Peyer's patch (tissue), 4 donors: ENCODE measurements at places on chromosomes 1 and 21. TPM values are rescaled to one million over a fixed set of nuclear protein-coding genes. Genes with fewer than 3 reads are reported as not detected.

The NHLH2 gene
- total RNA-seq = not detected

The TENT5C gene
- total RNA-seq = 13.5 TPM

The ITPKB gene
- total RNA-seq = 27.8 TPM

The IFI44 gene
- total RNA-seq = 10.1 TPM

The CLDN14 gene
- not detected for total RNA-seq

DNA sequence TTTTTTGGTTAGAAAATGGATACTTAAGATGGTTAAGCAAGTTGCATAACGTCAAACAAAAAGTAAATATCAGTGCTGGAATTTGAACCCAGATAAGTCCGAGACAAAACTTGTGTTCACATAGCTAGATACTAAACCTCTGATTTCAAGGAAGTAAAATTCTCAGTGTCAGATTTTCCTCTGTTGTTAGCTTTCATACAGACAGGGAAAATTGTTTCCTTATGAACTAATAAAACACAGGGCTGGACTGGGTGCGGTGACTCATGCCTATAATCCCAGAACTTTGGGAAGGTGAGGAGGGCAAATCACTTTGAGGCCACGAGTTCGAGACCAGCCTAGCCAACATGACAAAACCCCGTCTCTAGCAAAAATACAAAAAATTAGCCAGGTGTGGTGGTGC lies 51.3 kb downstream of the PCNX2 start:
- DNase-seq = no peak

GRCh38 chr1:89881415-89882058 lies 60.7 kb downstream of the LRRC8D start:
- DNase-seq = no peak

DNA sequence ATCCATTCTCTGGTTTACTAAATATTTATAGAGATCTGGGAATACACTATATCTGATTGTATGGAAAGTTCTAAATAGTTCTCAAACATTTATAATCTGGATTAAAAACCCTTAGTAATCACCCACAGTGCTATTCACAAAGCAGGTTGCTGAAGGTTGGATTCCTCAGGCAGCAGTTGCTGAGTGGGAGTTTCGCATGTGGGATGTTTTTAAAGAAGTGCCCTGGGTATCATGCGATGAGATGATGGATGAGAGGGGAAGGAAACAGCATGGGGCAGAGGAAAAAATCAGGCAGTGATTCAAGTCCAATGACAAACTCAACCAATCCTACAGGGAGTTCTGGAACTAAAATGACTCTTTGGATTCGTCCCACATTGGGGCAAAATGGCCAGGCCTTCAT lies 85.3 kb upstream of the GALNT2 start:
- DNase-seq = no peak

DNA sequence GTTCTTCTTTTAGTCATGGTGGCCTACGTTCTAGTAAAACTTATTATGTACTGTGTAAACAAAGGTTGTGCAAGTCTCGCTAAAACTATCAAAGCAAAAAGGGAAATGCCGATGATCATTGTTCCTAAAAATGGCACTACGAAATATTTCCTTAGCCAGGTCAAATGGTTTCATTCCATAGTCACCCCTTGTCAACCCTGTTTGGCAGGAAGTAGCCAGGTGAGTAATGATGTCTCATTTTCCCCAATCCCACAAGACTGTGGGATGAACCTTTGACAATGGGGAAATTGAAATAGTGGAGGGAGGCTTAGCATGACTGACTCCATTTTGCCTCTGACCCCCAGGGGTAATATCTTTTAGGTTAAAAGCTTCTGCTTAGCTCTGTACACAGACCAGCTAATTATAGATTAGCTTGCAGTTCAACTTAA lies 5.6 kb upstream of the REN start:
- DNase-seq = no peak

DNA sequence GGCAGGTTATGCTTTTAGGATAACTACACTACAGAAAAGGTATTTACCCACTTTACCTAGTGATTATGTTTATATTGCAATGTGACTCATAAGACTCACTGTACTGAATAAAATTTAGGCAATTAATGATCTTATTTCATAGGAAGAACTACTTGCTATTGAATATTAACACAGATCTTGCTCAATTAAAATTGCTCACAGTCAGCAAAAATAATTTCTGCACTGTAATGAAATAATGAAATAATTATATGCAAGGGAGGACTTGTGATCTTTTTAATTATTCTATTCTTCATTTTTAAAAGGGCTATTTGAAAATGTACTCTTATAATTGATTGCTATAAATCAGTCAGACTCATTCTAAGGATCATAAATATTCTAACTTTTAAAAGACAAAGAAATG lies 48.0 kb upstream of the FOXD3 start:
- no peak for DNase-seq

- no peak for DNase-seq
Measured at GRCh38 chr1:101566883-101567538, 330.2 kb downstream of the S1PR1 start.

DNA sequence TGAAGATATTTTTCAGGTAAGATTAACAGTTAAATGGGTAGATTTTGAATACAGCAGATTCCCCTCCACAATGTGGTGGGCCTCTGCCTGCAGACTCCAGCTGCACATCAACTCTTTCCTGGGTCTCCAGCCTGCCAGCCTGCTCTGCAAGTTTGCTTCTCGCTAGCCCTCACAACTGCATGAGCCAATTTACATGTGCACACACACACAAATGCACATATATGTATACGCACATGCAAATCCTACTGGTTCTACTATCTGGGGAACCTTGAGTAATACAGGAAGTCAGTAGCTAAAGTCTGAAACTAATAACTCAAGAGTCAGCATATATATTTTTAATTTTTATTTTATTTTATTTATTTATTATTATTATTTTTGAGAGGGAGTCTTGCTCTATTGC lies 34.8 kb upstream of the QSOX1 start:
- DNase-seq = no peak

GRCh38 chr1:53294567-53294966 lies 33.3 kb downstream of the LRP8 start:
- DNase-seq = no peak

GRCh38 chr1:154129391-154129970 lies 25.4 kb downstream of the NUP210L start:
- DNase-seq = no peak

- no peak for DNase-seq
Measured at GRCh38 chr1:10874351-10874750, 77.9 kb upstream of the CASZ1 start.

GRCh38 chr1:29521438-29521715 lies 285.1 kb downstream of the PTPRU start:
- no peak for DNase-seq

- no peak for DNase-seq
Measured at GRCh38 chr1:34975338-34975737, 9.8 kb downstream of the TMEM35B start.

DNA sequence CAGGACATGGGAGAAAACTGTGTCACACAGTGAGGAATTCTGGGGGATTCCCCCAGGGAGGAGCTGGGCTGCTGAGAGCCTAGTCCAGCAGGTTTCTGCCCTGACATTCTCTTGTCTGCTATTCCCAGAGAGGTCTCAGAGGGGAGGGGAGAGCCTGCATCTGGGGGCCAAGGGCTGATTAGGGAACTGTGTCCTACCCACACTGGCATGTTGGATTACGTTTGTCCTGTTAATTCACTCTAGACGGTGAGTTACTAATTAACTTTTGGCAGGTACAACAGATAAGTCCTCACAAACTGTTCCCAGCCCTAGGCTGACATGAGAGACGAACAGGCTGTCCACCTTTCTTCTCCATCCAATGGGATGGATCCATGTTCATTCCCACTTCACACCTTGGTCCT lies 2.6 kb upstream of the SH3BGRL3 start:
- DNase-seq = peak; percentile 60

GRCh38 chr1:94025383-94026340 lies 95.3 kb downstream of the ABCA4 start:
- no peak for DNase-seq

- no peak for DNase-seq
Measured at GRCh38 chr1:91120936-91121335, 99.1 kb upstream of the ZNF644 start.

DNA sequence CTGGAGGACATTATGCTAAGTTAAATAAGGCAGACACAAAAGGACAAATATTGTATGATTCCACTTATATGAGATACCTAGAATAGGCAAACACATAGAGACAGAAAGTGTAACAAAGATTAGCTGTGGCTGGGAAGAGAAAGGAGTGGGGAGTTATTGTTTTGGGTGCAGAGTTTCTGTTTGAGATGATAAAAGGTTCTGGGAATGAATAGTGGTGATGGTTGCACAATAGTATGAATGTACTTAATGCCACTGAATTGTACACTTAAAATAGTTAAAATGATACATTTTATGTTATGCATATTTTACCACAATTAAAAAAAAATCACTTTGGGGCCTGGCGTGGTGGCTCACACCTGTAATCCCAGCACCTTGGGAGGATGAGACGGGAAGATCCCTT lies 21.2 kb upstream of the ERO1B start:
- no peak for DNase-seq

- no peak for DNase-seq
Measured at GRCh38 chr1:172136925-172137324, 283.6 kb upstream of the C1orf105 start.

DNA sequence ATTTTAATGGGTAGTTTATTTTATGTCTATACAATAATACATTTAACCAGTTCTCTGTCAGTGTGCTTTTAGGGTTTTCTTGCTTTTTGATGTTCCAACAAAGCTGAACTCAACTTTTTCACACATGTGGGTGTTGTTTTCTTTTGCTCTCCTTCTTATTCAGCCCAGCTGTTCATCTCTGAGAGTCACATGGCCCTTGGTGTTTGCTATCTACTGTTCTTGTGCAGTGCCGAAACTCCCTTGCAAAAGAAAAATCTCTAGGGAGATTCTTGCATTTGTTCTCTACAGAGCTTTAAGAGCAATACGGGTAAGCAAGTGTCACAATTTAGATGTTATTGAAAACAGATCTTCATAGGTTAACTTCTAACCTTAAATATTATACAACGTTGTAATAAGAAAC lies 281.1 kb upstream of the CXADR start:
- no peak for DNase-seq

- no peak for DNase-seq
Measured at GRCh38 chr1:224565186-224565585, 50.9 kb upstream of the CNIH3 start.

DNA sequence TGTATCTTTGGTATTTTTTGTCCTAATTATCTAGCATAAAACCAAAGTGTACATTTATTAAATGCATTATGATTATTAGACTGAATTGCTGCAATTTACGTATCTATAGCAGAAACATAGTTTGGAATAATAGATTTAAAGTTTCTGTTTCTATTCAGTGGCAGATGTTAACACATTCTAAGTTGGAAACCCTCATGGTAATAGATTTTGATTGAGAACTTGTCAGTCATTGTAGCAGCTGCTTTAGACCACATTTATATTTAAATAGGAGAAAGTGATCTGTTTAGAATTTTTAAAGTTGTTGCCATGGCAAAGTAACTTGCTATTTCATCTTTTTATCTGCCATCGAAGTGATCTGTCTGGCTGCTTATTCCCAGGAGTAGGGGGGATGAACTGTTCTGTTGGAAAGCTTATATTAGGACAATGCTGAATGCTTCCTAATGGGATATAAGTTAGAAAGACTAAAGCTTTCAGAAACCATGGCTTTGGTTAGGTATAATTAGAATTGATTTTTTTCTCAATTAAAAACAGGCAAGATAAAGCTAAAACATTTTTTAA lies 61.6 kb downstream of the HS2ST1 start:
- DNase-seq = no peak

DNA sequence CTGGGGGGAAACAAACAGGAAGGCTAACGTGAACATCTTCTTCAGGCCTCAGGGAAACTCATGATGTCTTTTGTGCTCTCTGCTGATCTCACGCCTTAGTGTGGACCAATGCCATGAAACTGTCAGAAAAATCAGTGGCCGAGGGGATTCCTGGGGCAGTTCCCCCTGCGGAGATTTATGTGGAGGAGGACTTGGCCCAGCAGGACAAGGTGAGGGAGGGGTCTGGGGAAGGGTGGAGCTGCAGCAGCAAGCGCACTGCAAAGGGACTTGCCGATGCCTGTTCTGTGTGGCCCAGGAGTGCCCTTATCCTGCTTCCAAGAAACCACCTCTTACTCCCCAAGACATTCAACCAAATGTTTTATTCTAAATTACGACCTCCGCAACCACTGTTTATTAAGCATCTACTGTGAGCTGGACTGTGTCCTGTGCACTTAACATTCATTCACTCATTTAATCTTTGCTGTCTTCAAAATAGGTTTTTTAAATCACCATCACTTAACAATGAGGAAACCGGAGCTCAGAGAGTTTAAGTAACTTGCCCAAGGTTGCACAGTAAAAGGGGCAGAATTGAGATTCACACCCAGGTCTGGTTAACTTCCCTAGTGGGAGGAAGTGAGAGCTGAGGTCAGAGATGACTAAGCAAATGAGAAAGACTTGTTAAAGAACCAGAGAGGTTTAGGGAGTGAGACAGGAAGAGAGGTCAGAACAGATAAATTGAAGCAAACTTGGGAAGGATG lies 49.7 kb downstream of the FHAD1 start:
- DNase-seq = no peak

DNA sequence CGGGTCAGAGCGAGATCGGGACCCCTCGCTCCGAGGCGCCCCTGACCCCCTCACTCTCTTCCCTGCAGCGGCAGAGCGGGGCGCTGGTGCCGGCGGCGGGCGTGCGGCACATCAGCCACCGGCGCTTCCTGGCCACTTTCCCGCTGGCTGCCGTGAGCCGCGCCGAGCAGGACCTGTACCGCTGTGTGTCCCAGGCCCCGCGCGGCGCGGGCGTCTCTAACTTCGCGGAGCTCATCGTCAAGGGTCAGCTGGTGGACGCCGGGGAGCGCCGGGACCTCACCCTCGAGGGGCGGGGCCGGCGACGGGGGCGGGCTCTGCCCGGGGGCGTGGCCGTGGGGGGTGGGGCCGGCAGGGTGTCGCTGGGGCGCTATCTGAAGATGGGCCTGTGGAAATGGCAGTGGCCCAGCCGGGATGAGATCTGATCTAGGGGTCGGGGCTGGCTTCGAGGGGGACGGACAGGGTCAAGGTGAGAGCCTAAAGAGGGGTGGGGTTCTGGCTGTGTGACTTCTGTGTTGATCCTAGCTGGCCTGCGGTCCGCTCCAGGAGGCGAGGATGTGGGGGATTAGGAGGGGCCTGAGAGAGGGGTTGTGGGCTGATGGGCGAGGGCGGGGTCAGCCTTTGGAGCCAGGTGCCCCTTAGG lies 23.6 kb downstream of the PTPRU start:
- DNase-seq = peak; percentile 58

- no peak for DNase-seq
Measured at GRCh38 chr1:6211731-6212130, 5.8 kb downstream of the RNF207 start.

DNA sequence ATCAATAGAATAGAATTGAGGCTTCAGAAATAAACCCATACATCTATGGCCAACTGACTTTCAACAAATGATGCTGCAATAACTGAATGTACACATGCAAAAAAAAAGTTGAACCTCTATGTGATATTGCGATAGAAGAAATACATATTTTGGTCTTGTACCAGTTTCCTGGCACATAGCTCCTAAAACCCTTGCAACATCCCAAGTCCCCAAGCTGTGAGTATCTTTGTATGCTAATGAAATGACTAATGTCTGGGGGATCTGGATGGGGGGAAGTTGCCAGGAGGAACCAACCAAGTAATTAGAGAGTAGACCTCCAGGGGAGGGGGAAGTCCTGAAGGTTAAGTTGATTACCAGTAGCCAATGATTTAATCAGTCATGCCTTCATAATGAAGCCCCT lies 24.4 kb downstream of the BLZF1 start:
- no peak for DNase-seq
